Adrenal gland (tissue), 19 donors: ENCODE measurements at places on chromosomes 6 and 20. TPM values are rescaled to one million over a fixed set of nuclear protein-coding genes. Genes with fewer than 3 reads are reported as not detected.

The PGC gene
- total RNA-seq, result 0.57 TPM

GRCh38 chr6:135228486-135228885 lies 47.4 kb downstream of the MYB start:
- DNase-seq, result no peak

DNA sequence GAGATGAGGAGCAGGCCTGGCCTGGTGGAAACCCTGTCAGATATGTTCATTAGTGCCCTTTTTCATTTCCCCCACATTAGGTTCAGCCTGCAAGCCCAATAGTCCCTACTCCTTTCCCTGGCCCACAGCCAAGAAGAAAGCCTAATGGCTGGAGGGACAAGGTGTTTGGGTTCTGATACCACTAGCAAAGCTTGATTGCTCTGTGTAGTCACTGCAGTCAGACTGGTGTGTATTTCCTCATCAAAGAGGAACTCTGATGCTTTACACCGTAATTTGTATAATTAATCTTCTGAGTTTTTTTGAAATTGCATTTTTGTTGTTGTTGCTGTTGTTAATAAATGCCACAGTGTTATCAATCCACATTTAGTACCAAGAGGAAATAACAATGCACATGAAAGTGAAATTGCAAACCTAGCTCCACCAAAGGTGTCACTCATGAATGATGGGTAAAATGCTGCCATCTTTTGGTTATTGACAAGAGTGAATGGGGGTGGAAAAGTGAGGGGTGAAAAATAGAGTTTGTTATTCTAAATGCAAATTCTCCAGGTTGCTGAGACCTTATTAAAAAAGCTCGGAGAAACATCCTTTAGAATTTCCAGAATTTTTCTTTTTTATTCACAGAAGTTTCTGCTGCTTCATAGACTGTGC lies 320.2 kb upstream of the POU3F2 start:
- no peak for DNase-seq

- DNase-seq, result no peak
These were observed 34.6 kb upstream of the EPHA7 start for GRCh38 chr6:93453956-93454355.

DNA sequence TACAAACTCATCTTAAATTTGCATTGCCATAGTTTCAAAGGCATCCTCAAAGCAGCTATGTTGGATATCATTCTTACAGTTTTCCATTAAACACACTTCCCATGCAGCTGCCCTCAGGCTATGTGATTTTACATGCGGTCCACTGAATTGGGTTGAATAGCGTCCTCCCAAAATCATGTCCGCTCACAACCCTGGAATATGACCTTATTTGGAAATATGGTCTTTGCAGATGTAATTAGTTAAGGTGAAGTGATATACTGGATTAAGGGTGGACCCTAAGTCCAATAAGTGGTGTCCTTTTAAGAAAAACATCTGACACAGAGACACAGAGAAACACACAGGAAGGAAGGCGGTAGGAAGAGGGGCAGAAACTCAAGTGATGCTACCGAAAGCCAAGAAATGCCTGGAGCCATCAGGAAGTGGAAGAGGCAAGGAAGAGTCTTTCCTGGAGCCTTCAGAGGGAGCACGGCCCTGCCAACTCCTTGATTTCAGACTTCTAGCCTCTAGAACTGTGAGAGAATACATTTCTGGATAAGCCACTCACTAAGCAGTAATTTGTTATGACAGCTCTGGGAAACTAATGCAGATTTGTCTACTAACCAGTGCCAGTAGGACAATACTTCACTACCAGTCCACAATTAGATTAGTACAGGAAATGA lies 42.7 kb upstream of the NHSL1 start:
- DNase-seq, result no peak

- DNase-seq, result no peak
These were observed 238.2 kb downstream of the SOX4 start for GRCh38 chr6:21831521-21832291.

The RNF39 gene
- not detected for total RNA-seq
